ENCODE measurements at places on chromosomes 16 and 17.

DNA sequence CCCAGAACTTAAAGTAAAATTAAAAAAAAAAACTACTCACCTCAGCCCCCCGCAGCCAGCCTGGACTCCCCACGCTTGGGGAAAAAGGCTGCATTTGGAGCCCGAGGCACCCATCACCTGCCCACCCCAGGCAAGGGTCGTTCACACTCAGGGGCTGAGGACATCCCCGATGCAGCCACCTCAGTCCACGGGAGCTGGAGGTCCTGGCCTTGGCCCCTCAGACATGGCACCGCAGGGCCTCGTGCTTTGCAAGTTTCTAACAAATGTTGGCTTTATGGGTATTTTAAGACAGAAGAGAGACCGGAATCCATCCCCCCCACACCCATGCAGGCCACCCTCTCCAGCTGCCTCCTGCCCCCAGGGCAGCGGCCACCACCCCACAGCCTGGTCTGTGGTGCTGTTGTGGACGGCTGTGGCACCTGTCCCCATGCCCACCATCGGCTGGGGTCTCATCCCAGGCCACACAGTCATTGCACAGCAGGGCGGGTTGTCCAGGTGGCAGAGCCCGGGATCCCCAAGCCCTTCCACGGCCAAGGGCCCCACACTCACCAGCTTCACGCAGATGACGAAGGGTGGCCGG, 116.4 kb upstream of the ZNF750 start:
- DNase-seq: no peak

GRCh38 chr16:87982581-87983041, 31.4 kb downstream of the BANP start:
- DNase-seq: no peak

DNA sequence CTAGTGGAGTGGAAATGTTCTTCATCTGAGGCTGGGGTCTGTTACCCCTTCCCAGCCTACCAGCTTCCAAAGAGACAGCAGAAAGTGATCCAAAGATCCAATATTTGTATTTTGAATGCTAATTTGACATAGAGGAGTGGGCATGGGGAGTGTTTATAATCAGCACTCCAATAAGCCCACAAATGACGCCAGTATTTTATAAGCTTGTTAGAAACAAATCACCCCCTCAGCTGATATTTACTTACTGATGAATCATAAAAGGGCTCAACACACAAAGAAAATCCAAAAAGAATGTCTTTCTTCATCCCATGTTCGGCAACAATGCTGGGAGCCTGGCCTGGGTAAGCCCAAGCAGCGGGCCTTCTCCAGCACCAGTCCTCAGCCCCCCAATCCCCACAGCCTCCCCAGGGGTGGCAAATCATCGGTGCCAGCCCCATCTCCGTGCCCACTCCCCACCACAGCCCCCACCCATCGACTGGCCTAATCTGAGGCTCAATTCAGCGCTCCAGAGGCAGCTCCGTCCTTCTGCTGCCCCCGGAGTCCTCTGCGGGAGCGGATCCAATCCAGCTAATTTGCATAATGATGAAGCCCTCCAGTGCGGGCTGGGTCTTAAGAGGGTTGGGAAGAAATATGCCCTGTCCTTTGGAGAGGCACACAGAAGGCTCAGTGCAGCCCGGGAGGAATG, 169.5 kb downstream of the C16orf78 start:
- DNase-seq: no peak

- DNase-seq: no peak
Observed at GRCh38 chr17:60167065-60167741, 17.4 kb downstream of the CA4 start.

DNA sequence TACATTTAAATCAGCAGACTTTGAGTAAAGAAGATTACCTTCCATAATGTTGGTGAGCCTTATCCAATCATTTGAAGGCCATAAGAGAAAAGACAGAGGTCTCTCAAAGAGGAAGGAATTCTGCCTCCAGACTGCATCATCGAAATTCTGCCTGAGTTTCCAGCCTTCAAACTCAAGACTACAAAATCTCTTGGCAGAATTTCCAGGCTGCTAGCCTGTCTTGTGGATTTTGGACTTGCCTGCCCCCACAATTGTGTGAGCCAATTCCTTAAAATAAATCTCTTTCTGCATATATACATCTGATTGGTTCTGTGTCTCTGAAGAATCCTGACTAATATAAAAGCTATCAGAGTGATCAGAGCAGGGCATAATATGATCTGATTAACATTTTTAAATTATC, 216.6 kb upstream of the CPHXL start:
- no peak for DNase-seq

DNA sequence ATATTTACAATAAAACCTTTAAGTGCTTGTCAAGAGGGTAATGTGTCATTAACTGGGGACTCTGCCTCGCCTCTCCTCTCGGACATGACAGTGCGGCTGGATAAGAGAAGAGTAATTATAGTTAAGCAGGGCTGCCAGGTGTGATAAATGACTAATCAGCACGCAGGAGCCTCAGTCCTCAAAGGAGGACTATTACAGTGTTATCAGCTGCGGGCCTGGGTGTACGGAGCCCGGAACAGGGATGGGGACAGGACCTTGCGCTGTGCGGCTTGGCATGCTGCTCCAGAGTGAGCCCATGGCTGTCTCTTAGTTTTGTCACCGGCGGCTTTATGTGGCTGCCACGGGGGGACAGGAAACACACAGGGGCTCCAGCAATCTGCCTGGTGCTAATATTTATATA, 607.2 kb downstream of the MAF start:
- DNase-seq: no peak

DNA sequence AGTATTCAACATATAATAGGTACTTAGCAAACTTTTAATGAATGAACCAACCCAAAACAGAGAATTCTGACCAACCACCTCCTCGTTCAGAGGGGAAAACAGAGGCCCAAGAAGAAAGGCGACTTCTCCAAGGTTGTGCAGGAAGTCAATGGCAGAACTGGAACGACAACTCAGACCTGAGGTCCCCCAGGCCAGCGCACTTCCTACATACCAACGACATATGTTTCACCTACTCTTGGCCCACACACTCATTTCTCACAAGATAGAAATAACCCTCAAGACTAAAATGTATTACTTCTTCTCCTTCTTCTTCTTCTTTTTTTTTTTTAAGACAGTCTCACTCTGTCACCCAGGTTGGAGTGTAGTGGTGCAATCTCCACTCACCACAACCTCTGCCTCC, 14.4 kb downstream of the CHCT1 start:
- DNase-seq: no peak

- DNase-seq: no peak
Observed at GRCh38 chr17:72887917-72888316, 204.6 kb downstream of the SLC39A11 start.

DNA sequence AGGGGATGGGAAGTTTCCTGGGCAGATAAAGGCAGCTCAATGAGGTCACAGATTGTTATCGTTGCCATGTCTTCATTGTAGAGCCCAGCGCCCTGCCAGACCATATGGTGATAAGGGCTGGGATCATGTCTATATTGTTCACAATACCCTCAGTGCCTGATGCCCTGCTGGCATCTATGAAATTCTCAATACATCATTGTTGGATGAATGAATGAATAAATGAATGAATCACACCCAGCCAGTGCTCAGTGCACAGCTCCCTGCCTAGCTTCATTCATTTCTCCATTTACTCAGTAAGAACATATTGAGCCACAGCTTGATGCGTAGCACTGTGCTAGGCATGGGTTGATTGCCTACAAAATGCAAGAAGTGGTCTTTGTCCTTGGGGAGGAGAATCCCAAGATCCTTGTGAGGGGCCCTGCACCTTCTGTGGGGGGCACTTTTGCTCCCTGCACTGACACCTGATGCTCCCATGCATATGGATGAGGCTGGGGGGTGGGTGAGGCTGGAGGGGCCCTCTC, 29.7 kb downstream of the MRC2 start:
- no peak for DNase-seq

- DNase-seq: no peak
Observed at GRCh38 chr17:32542186-32542585, 55.4 kb downstream of the CDK5R1 start.

Data from HS-27A (cell line).